Myometrial cell (primary cell): ENCODE measurements at places on chromosomes 5 and 9. TPM values are rescaled to one million over a fixed set of nuclear protein-coding genes. Genes with fewer than 3 reads are reported as not detected.

Gene NOXA1
- total RNA-seq = 0.18 TPM in 1 of 2 replicates, not detected in the other

Gene S1PR3
- 75.8 and 76.9 TPM in 2 replicates for total RNA-seq

Gene RUFY1
- total RNA-seq = 19.3 and 28.5 TPM in 2 replicates

Gene PIP5K1B
- total RNA-seq = not detected in 2 replicates

Gene DUSP1
- total RNA-seq = 174 and 191 TPM in 2 replicates

Gene SET
- 258 and 367 TPM in 2 replicates for total RNA-seq

Gene ELOVL7
- not detected in 2 replicates for total RNA-seq

Gene MLANA
- total RNA-seq = not detected in 2 replicates

Gene SLC34A1
- not detected in 2 replicates for total RNA-seq

Gene PLPP7
- total RNA-seq = 14.9 and 21.3 TPM in 2 replicates

Gene VCAN
- 37.0 and 38.9 TPM in 2 replicates for total RNA-seq

Gene BAAT
- total RNA-seq = not detected in 2 replicates

Gene ADAMTS16
- total RNA-seq = 0.35 TPM in 1 of 2 replicates, not detected in the other

Gene IL9
- not detected in 2 replicates for total RNA-seq

Gene DOCK2
- total RNA-seq = 5.7 and 15.6 TPM in 2 replicates

Gene ZNF354C
- 2.9 and 4.1 TPM in 2 replicates for total RNA-seq

Gene SLC22A4
- 3.5 and 4.9 TPM in 2 replicates for total RNA-seq

Gene C5orf52
- not detected in 2 replicates for total RNA-seq

Gene PCDHGC4
- under 0.01 and 0.58 TPM in 2 replicates for total RNA-seq

Gene PTGES
- total RNA-seq = 4.4 and 4.9 TPM in 2 replicates

Gene EMB
- total RNA-seq = not detected in 2 replicates

Gene GPR151
- not detected in 2 replicates for total RNA-seq

Gene FAM200C
- total RNA-seq = 2.6 and 2.8 TPM in 2 replicates

Gene TTC16
- total RNA-seq = not detected in 2 replicates

Gene IFNA14
- not detected in 2 replicates for total RNA-seq

Gene SOHLH1
- total RNA-seq = not detected in 2 replicates

Gene LCN9
- not detected in 2 replicates for total RNA-seq

Gene EPB41L4B
- 0.29 TPM in 1 of 2 replicates, not detected in the other for total RNA-seq

Gene FNIP1
- 16.4 and 23.9 TPM in 2 replicates for total RNA-seq

Gene RELL2
- 3.5 and 6.2 TPM in 2 replicates for total RNA-seq

Gene STPG3
- total RNA-seq = not detected in 2 replicates

Gene PCDHA1
- not detected in 2 replicates for total RNA-seq

Gene NPR3
- total RNA-seq = 0.58 and 4.6 TPM in 2 replicates

Gene ZFP2
- 0.18 and 0.58 TPM in 2 replicates for total RNA-seq

Gene ACSL6
- under 0.01 TPM in 1 of 2 replicates, not detected in the other for total RNA-seq

Gene ENG
- 54.2 and 57.7 TPM in 2 replicates for total RNA-seq

Gene HAVCR1
- not detected in 2 replicates for total RNA-seq

Gene IL7R
- total RNA-seq = 19.6 and 22.7 TPM in 2 replicates
